Activated effector memory CD4-positive, alpha-beta T cell treated with Interleukin-2 at 50 U/mL for 16 hours (primary cell): ENCODE measurements at places on chromosomes 2 and 18.

GRCh38 chr2:66575625-66576310 lies 140.8 kb downstream of the MEIS1 start:
- no peak for DNase-seq

GRCh38 chr18:57433482-57433881 lies 1.7 kb upstream of the ONECUT2 start:
- no peak for DNase-seq

GRCh38 chr18:42192251-42193248 lies 237.5 kb downstream of the PIK3C3 start:
- DNase-seq, result no peak

GRCh38 chr2:176461809-176462670 lies 192.8 kb downstream of the MTX2 start:
- no peak for DNase-seq

GRCh38 chr18:24914171-24914525 lies 437.8 kb downstream of the ZNF521 start:
- no peak for DNase-seq

DNA sequence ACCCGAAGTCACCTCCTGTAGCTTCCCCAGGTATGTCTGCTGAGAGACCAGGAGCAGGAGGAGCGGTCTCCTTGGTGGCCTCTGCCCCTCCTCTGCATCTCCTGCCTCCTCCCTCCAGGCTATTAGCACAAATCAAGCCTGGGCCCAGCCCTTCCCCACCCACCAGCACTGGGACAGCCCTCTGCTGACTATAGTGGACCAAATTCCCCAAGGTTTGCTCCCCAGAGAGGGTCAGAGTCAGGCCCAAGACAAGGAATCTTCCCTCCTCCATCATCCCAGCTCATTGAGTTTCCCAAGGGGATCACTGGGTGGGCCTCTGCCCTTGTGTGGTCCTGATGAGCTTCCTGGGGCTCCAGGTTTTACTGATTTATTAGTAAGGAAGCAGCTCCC lies 62.1 kb downstream of the EMILIN2 start:
- DNase-seq, result no peak

- DNase-seq, result no peak
These were observed 182.8 kb downstream of the PIK3C3 start for GRCh38 chr18:42137693-42138375.

- DNase-seq, result no peak
These were observed 144.3 kb upstream of the TFPI start for GRCh38 chr2:187698374-187699110.
